ENCODE measurements at places on chromosomes 6 and 20.
A peak's percentile ranks its signal among the peaks of the same experiment; 100 is the strongest.

DNA sequence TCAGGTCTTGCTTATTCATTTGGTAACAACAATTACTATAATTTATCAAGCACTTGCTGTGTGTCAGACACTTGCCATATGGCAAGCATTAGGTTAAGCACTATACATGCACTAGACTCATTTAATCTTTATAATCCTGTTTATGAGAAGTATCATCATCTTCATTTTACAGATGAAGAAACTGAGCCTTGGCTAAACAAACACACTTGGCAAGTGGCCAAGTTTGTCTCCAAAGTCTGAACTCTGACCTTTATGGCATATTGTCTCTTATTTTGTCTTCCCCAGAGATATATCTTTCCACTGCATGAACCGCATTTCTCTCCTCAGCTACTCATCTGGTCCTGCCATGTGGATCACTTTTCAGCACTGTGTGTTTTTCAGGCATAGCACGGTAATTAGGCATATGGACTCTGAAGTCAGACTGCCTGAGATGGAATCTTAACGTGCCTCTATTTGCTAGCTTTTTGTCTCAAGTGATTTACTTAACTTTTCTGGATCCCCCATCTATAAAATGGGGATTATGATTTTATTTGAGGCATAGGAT lies 4.7 kb downstream of the ADGRF5 start:
- no peak for DNase-seq

DNA sequence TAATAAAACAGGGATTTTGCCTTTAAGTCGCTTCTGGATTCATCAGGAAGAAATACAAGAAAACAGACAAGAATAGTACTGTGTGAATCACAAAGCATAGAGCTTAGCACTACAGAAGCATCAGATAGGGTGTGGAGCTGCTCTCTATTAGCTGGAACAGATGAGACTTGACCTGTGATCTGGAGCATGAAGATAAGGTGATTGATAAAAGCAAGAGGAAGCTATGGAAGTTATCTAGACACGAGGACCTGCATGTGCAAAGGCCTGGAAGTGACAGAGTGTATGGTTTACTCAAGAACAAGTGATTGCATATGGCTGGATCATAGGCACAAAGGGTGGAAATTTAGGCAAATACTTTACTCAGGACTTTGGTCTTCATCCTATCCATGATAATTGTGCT lies 112.9 kb upstream of the MLIP start:
- no peak for DNase-seq

- DNase-seq, result no peak
These were observed 60.2 kb downstream of the TCP11 start for GRCh38 chr6:35080821-35081425.

DNA sequence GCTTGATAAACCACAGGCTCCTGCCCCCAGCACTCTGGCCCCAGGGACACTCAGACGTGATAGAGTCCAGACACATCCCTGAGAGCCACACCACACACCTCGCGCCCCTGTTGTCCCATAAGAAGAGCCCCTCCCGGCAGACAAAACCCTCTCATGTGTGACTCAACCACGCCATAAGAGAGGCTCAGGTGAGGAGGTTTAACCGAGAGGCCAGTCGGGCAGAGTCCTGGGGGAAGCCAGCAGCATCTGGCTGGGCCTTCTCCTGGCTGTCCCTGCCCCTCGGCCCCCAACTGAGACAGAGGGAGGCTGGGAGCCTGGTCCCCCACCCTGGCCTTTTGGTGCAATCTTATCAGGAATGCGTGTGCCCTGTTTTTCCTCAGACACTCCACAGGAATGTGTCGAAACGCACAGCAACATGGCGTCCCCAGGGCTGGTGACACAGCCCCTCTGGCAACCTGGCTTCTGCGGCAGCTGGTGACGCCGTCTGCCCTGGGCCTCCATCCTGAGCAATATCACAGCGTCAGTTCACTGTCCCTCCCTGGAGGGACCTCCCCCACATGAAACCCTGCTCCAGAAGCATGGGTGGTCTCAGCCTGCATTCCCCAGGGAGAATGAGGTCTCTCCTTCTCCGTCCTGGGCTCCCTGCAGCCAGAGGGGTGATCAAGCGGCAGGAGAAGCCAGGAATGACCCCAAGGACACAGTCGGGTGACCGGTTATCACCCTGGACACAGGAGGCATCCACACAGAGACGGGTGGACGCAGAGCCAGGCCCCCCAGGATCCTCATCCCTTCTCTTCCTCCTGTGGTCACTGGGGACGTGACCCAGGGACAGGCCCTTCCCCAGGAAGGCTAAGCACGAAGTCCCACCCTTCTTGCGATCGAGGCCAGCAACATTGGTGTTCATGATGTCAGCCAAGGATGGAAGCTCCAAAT lies 156.6 kb upstream of the AFDN start:
- no peak for DNase-seq

DNA sequence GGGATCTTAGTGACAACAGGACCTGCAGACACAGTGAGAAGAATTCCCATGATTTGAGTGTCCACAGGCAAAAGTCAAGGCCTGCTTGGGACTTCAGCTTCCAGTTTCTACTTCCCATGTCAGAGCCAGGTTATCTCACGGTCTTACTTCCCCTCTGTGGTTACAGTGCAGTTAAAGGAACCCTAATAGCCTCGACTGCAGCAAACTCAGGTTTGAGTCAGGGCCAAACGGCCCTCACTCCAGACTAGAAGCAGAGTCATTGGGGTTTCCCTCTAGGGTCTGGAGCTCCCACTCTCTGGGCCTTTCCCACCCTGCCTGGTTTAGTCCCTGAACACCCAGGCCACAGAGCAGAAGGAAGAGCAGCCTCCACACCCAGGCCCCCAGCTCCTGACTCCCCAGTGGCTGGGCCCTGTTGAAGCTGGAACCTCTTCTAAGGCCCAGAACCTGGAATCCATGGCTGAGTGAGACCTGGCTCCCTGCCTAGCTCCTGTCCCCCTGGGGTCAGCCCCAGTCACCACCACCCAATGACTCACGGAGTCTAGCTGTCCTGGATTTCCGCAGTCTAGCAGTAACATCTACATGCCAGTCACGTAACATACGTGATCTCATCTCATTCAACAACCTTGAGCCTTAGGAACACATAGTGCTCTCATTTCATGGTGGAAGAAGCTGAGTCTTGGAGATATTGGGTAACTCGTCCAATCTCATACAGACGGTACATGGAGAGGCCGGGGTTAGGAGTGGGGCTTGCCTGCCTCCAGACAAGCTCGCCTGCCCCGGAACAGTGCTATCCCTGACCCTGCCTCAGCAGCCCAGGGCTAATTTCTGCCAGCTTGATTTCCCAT lies 9.2 kb upstream of the GHRH start:
- no peak for DNase-seq

DNA sequence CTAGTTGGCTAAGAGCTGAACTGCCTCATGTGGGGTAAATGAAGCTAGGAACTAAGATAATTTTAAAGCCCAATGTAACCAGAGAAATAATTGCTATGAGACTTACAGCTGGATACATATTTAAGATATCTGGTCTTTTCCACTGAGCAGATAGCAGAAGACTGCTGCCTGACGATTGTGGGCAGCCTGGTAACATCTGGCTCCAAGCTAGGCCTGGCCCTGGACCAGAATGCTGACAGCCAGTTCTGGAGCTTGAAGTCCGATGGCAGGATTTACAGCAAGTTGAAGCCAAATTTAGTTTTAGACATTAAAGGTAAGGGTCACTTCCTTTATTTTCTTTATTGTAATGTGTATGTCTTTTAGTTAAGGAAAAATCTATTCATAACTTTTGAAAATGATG lies 65.7 kb downstream of the RTN4IP1 start:
- DNase-seq, result no peak

DNA sequence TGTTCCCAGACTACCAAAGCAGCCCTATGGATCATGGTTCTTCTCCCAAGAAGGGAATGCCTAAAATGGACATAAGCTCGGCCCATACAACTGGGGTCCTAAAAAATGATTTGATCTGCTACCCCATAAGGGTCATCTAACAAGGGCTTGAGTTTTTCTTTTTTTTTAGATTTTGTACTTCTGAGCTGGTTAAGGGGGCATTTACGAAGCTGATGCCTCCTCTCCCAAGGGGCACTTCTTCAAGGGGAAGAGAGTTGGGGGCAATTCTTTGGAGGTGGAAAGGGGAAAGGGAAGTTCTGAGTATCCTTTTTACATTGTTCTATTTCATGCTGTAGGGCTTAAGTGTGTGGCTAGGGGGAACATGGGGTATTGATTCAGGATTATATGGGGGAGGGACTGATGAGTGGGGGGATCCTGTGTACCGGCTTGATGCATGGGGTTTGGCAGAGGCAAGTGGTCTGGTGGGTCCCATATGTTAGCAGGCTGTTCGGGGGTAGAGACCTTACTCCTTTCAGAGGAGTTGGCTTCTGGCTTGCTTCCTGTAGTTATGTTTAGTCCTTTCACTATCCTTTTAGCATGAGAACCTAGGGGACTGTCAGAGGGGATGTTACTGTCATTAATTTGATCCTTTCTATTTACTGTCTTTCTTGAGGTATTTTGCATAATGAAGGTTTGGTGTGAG lies 8.1 kb upstream of the ZNFX1 start:
- DNase-seq, result no peak

DNA sequence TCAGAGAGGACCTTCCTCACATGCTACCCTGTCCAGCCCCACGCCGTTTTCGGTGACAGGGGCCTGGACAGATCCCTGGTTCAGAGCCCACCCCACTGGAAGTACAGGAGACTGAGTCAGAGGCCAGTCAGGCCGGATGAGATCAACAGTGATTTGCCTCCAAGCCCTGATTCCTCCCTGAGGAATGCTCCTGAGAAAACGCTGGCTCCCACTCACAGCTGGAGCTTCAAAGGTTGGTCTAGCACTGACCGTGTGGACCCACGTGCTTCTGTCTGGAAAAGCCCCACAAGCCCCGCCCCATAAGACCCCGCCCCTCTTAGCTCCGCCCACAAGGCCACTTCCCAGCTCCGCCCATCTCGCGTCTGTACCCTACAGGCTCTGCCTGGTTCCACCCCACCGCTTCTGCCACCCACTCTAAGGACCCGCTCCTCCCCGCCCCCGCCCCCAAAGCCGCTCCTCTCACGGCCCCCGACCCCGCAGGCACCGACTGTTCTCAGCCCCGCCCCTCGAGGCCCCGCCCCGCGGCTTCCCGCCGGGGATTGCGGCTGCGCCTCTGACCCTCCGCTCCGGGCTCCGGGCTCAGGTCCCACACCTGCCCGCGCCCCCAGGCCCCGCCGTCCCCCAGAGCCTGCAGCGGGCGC lies 64.9 kb upstream of the BHLHE23 start:
- peak; percentile 17 for DNase-seq

GRCh38 chr6:37170273-37171200 lies 585 bp downstream of the PIM1 start:
- DNase-seq, result peak; percentile 58

GRCh38 chr6:484086-484745 lies 92.7 kb downstream of the IRF4 start:
- no peak for DNase-seq

DNA sequence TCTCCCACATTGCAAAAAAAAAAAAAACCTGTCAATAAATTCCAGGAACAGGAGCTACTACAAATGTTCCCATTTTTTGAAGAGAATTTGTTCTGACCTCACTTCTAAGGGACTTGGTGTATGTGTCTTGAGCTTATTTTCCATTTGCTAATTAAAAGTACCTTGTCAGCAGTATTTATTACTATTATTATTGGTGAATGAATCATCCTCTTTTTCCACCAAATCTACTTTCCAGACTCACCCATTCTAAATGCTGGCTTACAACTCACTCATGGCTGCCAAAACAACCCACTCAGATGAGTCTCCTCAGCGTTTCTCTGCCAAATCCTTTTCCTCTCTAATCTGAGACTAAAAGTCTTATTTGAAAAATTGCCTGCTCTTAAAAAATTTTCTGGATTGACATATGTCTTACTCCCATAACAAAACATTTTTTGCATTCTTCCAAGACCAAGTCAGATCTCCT lies 33.2 kb upstream of the TASP1 start:
- no peak for DNase-seq

DNA sequence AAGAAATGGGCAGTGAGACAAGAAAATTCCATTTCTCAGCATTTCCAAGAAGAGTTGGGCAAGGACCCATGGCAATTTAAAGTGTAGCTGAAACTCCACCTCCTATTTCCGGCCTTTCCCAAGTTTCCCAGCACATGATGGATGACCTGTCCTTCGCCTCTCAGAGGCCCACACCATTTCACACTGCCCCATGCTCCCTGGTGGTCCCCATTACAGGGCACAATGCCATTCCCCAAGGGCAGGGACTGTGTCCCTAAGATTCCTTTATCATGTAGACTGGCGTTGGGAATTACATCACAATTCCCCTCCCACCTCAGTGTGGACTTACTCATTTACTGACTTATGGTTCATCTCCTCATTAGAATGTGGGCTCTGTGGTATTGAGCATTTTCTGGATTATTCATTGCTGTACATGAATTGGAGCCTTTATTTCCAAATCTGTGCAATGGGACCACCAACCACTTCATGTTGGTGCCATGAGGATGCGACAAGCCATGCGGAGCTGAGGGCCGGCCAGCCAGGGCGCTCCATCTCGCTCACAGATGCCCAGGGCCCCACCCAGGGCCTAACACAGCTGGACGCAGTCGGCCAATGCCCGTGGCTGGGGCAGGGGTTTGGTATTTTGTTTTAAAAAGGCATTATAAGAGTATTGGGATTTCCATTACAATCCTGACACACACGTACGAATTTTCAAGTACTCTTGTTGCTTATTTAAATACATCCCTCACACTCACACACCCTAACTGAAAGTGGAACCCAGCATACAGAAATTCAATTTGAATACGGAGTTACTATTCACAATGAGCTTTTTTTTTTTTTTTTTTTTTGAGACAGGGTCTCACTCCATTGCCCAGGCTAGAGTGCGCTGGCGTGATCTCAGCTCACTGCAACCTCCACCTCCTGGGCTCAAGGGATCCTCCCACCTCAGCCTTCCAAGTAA lies 5.4 kb downstream of the ACSS1 start:
- DNase-seq, result no peak

DNA sequence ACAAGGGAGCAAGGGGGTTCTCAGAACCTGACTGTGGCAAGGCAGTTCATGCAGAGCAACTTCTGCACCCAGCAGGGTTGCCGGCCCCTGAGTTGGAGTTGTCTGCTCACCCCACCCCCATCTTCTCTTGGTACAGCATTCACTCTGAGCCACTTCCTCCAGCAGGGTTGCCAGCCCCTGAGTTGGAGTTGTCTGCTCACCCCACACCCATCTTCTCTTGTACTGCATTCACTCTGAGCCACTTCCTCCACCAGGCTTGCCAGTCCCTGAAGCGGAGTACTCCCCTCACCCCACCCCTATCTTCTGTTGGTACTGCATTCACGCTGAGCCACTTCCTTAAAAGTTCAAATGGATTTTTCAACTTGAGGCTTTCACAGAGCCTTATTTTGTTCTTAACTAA lies 79.7 kb upstream of the SYNDIG1 start:
- peak; percentile 70 for DNase-seq
